ENCODE measurements at places on chromosomes 5 and 9.

DNA sequence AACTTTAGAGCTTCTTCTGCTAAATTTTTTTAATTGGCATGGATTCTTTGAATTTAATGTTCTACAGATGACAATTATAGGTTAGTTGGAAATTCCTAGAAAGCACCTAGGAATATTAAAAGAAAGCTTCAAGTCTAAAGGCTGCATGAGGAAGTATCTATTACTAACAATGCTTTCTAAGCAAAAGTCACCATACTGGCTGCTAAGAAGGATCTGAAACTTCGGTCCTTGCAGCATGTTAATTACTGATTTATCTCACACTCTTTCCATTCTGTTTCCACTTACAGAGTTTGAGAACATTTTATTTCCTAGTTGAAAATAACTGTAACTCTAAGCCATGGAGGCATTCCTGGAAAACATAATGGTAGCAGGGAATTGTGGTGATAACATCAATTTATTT, 8.4 kb downstream of the SEMA6A start:
- no peak for DNase-seq

GRCh38 chr5:948472-949274, 56.0 kb downstream of the TRIP13 start:
- no peak for DNase-seq

DNA sequence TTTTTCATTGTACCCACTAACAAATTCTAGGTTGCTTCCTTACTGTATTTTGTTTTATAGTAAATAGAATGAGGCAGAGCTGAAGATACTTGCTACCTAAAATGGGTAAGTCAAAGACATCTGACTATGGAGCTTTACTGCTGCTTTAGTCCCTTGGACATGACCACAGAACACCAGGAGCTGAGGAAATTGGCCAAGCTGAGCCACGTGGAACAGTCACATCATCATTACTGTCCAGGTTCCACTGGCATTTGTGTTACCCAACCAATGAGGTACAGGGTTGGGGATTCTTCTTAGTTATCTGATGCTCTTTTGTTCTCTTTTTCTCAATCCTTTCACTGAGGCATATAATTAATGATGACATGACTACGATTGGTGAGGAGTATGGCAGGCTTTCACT, 47.1 kb downstream of the SSBP2 start:
- DNase-seq, result no peak

DNA sequence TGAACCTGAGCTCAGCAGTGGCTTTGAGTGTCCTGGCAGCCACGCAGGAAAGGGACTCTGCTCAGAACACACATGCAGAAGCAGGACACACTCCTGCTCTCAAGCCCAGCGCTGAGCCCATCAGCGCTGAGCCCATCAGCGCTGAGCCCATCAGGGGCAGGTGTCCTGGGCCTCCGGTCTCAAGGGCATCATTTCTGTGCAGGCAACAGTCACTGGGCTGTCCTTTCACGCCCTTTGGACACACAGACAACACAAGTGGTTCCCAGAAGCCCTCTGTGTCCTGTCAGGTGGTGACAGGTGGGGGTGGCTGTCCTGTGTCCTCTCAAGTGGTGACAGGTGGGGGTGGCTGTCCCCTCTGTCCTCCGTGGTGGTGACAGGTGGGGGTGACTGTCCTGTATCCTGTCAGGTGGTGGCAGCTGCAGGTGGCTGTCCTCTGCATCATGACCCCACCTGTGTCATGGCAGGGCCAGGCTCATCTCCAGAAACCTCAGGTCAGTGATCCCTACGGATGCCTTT, 39.0 kb upstream of the CLPTM1L start:
- DNase-seq, result no peak

DNA sequence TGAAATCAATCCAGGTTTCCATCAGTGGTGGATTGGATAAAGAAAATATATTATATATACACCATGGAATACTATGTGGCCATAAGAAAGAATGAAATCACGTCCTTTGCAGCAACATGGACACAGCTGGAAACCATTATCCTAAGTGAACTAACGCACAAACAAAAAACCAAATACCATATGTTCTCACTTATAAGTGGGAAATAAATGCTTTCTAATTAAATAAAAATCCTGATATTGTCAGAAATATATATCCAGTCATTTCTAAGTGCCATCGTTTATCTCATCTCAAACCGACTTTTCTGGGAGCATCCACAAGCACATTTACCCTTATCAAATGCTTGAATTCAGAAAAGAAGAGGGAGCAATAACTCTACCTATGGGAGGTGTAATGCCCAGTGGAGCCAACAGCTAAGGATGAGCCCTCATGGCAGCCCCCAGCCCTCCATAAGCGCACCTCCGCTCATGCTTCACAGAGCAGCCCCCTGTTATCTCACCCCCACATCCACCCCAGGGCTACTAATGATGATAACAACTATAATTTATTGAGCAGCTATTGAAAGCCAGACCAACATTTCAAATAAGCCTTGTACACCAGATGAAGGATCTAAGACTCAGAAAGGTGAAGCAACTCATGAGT, 101.7 kb upstream of the SPOCK1 start:
- no peak for DNase-seq

GRCh38 chr9:21696411-21696871, 106.0 kb upstream of the MTAP start:
- DNase-seq, result peak; percentile 25

DNA sequence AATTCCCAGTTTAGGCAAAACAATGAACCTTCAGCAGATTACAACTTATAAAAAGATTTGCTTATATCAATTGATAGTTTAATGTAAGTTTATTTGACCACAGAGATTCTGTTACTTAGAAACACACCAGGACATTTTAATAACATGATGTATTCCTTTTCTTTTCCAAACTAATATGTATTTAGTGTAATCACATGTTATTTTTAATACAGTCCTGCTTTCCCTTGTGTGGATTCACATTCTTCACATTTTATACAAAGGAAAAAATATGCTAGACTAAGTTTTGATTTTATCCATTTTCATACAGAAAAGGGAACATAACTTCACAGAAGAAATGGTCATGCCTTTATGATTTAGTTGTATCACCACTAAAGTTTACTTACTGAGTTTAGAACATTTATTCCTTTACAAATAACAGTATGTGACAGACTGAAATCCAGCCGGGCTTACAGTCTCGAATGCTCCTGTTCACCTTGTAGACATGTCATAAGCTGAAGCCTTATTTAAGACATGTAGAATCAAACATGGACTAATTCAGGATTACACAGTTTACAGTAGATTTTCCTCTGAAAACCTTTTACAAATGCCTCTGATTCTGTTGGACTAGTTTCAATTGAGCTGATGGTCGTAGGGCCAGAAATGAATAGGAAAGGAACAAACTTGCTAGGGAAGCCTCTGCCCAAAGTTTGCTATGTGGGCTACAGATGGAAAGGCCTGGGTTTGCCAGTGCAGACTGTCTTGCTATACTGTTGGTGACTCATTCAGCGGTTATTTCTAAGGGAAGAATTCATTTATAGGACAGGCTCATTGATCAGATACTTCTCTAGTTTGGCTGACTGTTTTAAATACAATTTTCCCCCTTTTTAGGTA, 6.6 kb upstream of the ASPN start:
- DNase-seq, result no peak

GRCh38 chr5:170070556-170071412, 34.9 kb upstream of the FOXI1 start:
- peak; percentile 66 for DNase-seq

GRCh38 chr5:151585970-151586369, 5.2 kb downstream of the FAT2 start:
- no peak for DNase-seq

DNA sequence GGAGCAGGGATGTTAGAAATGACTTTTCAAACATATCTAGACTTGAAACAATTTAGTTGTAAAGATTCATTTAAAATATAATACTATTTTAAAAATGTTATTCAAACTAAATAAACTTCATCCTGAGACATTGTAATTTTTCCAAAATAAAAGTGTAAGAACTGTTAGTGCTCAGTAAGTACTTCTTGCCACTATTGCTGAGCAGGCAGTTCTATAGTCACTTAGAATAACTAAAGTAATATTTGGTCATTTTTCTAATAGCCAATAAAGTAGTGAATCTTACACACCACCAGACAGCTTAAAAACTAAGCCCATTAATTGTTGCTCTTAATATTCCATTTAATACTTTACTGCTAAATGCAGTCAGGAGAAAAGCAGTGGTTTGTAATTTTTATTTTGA, 1120.0 kb upstream of the CDH10 start:
- no peak for DNase-seq

DNA sequence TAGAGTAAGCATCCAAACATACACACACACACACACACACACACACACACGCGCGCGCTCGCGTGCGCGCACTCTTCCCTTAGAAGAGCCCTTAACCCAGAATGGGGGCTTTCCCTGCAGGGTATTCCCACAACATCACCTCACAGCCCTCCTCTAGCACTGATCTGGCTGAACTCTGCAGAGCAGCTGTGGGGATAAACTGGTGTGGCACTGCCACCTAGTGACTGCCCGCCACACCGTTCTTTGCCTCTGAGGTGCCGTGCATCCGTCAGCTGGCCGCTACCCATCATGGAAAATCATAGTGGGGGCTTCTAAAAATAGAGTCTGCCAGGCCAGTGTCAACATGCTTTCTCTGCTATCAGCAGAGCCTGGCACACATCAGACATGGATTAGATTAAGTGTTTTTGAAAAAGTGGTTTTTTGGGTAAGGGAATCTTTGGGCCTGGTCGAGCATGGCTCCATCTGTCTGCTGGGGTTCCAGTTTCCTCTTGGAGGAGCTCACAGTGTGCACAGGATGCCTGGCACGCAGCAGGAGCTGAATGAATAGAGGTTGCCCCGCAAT, 88.1 kb downstream of the KCNN2 start:
- DNase-seq, result peak; percentile 68

DNA sequence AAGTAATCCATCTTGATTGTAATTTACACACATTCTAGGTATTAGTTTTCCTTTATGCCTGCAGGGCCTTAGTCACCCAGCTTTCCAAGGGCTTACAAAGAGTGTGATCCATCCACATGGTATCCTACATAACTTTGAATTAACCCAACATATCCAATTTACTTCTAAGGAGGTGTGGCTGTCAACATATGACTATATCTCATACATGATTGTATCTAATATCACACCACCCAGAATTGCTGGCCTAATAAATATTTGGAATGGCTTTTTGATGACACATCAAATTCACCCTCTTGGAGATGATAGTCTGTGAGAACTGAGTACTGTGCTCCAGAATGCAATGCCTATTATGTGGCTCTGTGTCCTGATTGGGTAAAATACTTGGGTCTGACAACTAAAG, 363.3 kb upstream of the GRIN3A start:
- DNase-seq, result no peak

- DNase-seq, result no peak
Observed at GRCh38 chr5:37088009-37088408, 161.2 kb downstream of the CPLANE1 start.

DNA sequence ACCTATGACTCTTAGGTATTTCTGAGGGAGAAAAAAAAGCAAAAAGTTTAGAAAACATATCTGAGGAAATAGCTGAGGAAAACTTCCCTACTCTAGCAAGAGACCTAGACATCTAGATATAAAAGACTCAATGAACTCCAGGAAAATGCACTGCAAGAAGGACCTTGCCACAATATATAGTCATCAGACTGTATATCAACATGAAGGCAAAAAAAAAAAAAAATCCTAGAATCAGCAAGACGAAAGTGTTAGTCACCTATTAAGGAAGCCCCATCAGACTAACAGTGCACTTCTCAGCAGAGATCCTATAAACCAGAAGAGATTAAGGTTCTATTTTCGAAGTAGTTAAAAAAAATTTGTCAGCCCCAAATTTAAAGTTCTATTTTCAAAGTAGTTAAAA, 166.2 kb downstream of the TMEM38B start:
- no peak for DNase-seq

DNA sequence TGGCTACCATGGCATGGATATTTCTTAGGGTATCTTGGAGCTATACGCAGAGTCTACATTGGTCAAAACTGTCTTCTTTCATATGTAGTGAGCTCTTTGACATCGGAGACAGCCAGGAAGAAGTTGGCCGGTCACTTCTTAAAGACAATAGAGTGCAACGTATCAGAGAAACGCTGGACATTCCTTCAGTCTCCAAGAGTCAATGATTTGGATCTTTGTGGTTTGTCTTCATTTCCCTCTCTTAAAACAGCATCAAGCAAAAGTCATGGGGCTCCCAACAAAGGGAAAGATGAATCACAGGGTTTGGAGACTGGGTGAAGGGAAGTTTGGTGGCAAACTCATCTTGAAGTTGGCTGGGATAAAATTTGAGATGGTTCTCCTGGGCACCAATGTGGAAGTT, 320.1 kb downstream of the AGTPBP1 start:
- no peak for DNase-seq

DNA sequence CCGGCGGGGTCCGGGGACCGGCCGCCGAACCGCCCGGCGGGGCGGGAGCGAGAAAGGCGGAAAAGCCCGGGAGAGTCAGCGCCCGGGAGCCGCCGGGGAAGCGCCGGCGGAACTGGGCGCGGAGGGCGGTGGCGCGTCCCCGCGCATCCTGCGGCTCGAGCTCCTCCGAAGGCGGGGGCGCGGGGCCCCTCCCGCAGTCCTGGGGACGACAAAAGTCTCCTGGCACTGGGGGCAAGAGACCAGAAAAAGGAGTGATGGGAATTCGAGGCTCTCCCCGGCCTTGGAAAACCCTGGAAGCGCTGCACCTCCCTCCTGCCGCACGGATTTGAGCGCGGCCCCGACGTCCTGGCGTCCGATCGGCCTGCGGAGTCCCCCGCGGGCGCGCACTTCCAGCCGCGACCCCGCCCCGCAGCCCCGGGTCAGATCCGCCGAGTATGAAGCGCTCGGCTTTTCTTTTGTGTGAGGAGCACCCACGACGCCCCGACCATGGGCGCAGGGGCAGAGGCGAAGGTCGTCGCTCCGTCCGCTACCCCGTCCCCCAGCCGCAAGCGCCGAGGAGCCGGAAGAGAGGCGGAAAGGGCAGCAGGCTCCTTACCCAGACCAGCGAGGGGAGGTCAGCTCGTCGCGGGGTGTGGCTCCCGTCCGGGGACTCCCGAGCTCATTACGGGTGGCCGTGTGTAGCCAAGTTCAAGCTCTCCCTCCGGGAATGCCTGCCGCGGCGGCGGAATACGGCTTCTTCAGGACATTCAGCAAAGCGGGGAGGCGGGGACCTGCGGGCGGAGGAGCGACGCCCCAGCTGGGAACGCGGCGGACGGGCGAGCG, at the start of gene EPB41L4A:
EPB41L4A (minus strand) TSS at position 114 of the 822 bp plus-strand sequence. CDS start 238 bp downstream, outside the sequence.
- peak; percentile 42 for DNase-seq

GRCh38 chr5:2861605-2862004, 110.1 kb upstream of the IRX2 start:
- no peak for DNase-seq

GRCh38 chr9:79652598-79652997, 80.8 kb downstream of the TLE4 start:
- no peak for DNase-seq

- no peak for DNase-seq
Observed at GRCh38 chr5:89418407-89419085, 535.6 kb upstream of the MEF2C start.

GRCh38 chr5:61402970-61403900, 71.2 kb downstream of the ZSWIM6 start:
- no peak for DNase-seq

GRCh38 chr9:133116346-133117231, 4.5 kb downstream of the RALGDS start:
- no peak for DNase-seq

- no peak for DNase-seq
Observed at GRCh38 chr9:120873512-120873911, 3.5 kb downstream of the PHF19 start.

GRCh38 chr5:74073257-74073656, 447.3 kb downstream of the ARHGEF28 start:
- DNase-seq, result no peak
